ENCODE measurements at places on chromosomes 16 and 17.

GRCh38 chr16:56872863-56873391 lies 7.9 kb downstream of the SLC12A3 start:
- no peak for DNase-seq

- DNase-seq, result no peak
These were observed 20.5 kb downstream of the CDC42EP4 start for GRCh38 chr17:73291260-73291801.

GRCh38 chr16:58507195-58507962 lies 7.4 kb downstream of the NDRG4 start:
- no peak for DNase-seq

DNA sequence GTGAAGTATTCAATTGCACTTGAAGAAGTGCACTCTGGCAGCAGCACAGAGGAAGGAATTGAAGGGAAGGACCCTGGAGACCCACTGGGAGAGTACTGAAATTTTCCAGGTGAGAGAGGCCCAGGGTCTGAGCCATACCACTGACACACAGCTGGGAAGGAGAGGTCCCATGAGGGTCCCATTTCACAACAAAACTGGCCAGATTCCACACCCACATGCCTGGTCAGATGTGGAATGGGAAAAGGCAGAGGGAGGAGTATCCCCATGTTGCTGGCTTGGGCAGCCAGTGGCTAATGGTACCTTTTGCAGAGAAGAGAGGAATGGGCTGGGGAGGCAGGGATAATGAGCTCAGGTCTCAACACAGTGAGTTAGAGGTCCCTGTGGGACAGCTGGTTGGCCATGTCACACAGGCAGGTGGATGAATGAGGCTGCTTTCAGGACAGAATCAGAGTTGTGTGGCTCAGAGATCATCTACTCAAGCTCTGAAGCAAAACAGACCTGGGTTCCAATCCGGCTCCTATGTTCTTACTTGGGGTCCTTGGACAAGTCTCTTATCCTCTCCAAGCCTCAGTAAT lies 26.2 kb upstream of the NGFR start:
- DNase-seq, result no peak

DNA sequence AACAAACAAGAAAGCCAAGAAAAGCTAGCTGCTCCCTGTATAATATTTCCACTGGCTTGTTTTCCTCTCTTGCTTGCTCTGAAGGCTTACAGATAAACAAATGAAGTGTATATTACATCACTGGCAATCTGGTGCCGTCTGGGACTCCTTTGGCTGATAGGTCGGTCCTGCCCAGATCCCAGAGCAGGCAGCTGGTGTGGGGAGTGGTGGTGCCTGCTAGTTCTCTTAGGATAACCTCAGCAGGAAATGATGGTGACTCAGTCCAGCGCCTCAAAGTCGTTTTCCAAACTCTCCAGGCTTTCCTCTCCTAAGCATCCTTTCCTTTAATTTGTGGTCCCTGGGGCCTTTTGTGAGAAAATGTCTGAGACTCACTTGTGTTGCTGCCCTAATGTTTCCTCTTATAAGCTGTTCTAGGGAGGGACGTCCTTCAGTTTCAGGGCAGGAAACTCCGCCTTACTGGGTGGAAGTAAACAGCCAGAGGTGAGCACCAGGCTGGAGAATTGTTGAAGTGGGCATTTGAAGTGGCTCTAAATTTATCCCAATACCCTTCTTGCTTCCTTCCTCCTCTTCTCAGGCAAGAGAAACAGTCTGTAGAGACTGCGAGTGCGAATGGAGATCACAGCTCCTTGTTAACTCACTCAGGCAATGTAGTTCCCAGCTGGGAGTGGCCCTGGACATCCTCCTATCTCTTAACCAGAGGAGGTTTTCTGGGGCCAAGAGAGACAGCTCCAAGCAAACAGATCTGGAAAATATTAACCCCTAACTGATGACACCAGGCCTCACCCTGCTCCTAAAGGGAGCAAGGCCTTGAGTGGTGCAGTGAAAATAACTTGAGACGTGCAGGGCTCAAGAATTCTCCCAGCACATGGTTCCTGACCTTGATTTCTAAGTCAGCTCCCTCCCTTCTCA lies 34.9 kb downstream of the CD300LF start:
- peak; percentile 24 for DNase-seq

DNA sequence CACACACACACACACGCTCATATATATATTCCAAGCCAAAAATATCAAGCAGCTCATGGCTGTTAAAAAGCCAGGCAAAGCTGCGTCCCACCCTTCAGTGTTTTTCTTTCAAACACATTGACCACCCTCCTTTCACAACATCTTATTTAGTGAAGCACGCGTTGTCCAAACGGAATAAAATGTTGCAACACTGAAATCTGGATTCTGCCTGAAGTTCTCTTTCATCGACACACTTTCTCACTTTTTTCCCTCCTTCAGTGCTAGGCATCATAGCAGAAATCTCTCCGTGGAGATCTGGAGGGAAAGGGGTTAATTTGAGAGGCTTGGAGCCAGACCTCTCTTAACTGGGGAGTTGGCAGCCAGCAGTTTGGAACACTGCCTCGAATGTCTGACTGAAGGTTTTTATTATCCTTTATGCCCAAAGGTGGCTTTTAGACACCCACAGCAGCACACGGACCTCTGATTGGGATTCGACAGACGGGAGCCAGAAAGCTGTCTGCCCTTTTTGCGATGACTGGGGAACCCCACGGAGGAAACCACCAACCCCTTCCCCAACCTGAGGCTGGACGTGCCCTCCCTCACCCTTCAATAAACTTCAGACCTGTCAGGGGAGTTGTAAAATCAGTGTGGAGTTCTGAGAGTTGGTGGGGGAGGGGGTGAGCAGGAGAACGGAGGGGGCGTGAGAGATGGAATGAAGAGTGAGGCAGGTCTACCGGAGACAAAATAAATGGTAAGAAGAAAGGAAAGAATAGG lies 833.6 kb upstream of the SOX9 start:
- no peak for DNase-seq

DNA sequence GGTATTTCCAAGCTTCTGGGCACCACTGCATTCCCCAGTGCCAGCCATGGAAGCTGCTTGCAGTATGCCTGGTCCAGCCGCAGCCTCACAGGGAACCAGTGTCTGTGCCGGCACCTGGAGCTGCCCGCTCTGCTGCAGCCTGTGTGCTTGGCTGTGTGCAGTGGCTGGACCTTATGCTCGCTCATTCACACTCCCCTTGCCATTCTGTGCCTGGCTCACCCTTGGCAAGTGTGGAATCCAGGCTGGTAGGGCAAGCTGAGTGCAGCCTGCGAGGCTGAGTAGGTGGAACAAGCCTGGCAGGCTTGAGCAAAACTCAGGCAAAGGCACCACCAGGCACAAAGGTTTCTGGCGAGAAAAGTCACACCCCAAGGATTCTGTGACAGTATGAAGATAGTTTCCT lies 144.0 kb downstream of the MYO1D start:
- DNase-seq, result no peak

GRCh38 chr16:20004931-20005330 lies 68.8 kb downstream of the GPR139 start:
- DNase-seq, result no peak

All from B cell (primary cell).